ENCODE measurements at places on chromosomes 16 and 17.

DNA sequence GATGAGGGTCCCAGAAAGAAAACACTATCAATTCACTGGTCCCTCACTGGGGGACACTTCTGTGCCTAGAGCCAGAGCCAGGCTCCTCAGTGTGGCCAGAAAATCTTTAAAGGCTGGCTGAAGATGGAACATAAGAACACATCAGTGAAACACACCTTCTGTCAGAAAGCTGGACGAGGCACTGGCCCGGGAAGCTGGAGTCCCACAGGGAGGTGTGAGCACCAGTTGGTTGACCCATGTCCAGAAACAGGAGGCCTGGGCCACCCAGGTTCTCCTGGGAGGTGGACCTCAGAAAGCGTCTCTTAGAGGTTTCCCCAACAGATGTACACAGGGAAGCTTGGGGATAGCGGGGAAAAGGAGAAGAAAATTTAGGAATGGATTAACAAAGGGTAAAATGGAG lies 56.2 kb upstream of the ALDH3A2 start:
- DNase-seq, result no peak

DNA sequence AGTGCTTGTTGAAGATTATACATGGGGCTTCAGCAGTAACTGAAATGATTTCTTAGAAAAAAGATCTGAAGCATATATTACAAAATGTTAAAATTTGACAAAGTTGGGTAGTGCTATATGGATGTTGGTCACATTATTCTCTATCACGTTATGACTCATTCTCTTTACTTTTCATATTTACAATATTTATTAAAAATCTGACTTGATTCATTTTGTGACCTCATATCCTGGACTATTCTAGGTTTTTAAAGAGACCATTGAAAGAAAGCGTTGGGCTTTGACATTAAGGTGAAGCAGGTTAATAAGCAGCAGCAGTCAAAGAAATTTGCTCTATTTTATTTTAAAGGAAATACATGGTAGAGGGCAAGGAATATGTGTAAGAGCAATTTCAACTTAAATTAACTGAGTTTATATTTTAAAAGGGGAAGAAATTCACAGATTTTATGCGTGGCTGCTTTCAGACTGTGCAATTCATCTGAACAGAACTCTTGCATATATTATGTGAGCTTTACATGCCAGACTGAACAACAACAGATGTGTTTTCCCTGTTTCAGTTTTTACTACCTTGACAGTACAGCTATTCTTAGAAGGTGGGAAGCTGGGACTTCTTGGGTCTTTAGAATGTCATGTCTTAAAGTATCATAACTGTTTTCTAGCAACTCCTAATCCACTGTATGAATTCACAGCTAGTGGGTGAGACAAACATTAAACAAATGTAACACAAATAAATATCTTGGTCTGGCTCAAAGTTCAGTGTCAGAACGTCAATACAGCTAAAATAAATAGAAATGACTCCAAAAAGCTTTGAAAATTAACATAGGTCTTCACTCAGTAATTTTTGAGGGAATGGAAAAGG lies 10.4 kb upstream of the FAM20A start:
- DNase-seq, result no peak

DNA sequence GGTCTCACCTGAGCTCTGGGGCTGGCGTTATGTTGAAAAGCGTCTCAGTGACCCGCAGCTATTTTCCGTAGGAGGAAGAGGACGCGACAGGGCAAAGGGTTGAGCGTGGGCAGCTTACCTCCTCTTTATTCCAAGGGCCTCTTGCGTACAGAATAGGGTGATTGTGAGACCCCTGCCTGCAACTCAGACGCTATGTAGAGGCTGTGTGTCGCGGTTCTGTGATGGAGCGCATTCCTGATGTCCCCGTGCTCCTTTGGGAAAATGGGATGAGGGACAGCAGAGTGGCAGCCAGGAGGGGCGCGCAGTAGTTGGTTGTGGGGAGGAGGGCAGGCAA lies 531 bp upstream of the CDH8 start:
- no peak for DNase-seq

DNA sequence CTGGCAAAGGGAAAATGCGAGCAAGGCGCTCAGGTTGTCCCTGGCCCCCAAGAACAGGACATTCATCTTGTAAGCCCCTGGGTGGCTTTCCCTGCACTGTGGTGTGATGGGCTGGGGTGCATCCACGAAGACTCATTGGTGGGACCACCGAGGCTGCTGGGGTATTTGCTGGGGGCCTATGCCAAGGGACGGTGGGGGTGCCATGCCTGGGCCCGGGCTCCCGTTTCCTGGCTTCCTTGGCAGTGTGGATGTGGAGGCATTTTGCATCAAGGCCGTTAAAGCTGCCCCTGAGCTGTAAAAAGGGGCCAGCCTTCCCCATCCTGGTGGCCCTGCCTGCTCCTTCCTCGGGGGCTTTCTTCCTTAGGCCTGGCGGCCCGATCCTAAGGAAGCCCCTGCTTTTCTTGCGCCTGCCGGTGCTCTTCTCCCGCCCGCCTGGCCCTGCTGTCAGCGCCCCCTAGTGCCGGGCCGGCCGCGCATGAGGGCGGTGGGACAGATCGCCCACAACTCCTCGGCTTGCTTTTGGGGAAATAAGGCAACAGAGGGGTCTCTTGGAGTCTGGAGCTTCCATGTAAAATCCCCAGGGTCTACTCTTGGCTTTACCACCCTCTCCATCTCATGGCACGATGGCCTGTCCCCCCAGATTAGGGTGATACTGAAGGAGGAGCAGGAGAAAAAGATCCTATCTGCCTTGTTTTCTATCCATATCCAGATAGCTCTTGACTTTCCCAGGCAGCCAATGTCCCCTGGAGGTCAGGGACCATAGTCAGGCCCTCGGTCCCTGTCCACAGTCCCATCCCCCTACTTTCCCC lies 9.8 kb upstream of the TBX2 start:
- DNase-seq, result peak; percentile 77

DNA sequence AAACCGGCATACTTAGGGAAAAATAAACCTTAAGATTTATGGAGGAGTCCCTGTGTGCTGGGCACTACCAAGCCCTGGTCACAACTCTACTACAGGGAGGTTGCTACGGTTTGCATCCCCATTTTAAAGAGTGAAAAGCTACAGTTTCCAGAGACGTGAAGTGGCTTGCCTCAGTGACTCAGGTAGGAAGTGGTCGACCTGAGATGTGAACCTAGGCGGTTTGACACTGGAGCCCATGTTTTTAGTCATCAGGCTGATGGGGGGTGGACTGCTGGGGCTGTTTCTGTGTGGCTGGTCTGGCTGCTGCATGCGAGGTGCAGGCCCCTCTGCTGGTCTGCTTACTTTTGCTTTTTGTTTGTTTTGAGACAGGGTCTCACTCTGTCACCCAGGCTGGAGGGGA lies 6.6 kb downstream of the COX6A2 start:
- DNase-seq, result peak; percentile 77

DNA sequence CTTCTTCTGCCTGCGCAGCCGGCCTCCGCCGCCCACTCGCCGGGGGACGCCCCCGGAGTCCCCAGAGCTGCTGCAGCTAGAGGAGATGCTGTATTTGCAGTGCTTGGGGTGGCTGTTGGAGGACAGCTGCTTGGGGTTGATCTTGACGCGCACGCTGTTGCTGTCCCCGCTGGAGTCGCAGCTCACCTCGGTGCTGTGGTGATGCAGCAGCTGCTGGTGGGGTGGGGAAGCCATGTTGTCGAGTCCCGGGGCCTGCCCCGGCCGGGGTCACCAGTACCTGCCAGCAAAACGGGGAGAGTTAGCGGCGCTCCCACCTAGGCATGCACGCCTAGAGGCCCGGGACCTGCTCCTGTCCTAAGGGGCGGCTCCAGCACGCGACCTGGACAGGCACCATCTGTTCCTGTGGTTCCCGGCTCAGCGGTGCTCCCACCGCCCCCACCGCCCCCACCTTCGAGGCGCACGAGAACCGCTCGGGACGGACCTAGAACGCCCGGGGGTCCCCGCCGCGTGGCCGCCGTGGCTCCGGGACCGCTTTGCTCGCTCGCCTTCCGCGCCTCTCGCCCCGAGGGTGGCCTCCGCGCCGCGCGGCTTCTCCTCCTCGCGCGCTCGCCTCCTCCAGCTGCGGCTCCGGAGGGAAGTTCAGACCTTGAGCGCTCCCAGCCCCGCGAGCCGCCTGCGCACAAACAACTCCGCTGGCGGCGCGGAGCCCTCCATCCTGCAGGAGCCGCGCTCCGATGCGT lies 863 bp downstream of the ADCY9 start:
- peak; percentile 61 for DNase-seq

Data from stimulated activated CD8-positive, alpha-beta memory T cell treated with anti-CD3 and anti-CD28 coated beads, Interleukin-4, amount 100 ng/mL, for 48 hours (primary cell).